GM23338 (cell line): ENCODE measurements at places on chromosomes 7 and 10. TPM values are rescaled to one million over a fixed set of nuclear protein-coding genes. Genes with fewer than 3 reads are reported as not detected.

DNA sequence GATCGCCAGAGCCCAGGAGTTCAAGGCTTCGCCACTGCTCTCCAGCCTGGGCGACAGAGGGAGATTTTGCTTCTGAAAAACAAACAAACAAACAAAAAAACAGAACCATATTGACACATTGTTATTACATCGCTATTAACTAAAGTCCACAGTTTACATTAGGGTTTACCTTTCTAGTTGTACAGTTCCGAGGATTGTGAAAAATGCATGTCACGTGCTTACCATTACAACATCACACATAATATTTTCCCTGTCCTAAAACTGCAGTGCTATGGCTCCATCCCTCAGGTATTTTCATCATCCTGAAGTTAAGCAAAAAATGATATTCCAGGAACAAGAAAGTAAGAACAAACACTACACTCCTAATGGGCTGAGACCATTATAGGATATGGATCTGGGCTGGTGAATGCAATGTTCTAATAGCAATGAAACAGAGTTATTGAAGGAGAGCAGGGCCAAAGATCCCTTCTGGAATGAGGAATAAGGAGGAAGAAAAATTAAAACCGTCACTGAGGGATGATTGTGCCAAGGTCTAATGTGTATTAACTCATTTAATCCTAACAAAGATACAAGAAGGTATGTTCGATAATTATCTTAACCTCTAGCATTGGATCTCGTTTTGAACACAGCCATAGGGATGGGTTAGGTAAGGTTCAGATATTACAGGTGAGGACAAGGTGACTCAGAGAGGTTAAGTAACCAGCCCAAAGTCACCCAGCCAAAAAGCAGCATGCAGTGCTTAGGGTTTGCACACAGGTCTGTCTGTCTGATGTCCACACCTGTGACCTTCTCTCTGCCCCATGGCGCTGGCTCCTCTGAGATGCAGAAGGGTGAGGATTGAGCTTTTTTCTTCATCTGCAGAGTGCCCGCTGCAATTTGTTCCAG is 14.0 kb upstream of the CUX1 start:
- DNase-seq = no peak
- no peak overlapping the region for H3K27ac ChIP-seq
- H3K4me1 ChIP-seq = peaks cover 15% of the 10 kb centered on the region
- H3K36me3 ChIP-seq = no peaks in the 10 kb centered on the region
- peaks cover 17% of the 10 kb centered on the region for H3K27me3 ChIP-seq

GRCh38 chr7:44324481-44325200 is 753 bp downstream of the CAMK2B start:
- no peaks in the 10 kb centered on the region for H3K4me1 ChIP-seq
- DNase-seq = peak; percentile 20
- peaks cover 57% of the 10 kb centered on the region for H3K27me3 ChIP-seq
- H3K27ac ChIP-seq = no peak overlapping the region

DNA sequence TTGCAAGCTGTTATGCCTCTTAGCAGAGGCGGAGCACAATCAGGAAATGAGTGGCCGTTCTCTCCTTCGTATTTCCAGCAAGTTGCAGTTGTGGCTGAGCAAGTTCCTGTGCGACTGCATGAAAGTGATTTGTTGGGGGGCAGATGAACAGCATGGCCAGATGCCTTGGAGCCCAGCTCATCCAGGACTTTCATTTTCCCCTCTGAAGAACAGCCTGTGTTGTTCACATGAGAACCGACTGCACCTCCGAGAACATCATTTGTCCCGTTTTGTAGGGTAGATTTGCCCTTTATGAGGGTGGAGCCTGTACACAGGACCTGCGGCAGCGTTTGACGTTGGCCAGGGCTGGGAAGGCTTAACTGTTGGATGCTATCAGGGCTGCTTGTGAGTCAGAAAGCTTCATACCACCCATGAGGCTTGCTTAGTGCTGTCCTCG is 4.4 kb downstream of the BAG3 start:
- H3K36me3 ChIP-seq = no peaks in the 10 kb centered on the region
- no peak overlapping the region for H3K4me3 ChIP-seq
- no peak overlapping the region for H3K27ac ChIP-seq

- H3K36me3 ChIP-seq = no peaks in the 10 kb centered on the region
- no peaks in the 10 kb centered on the region for H3K4me1 ChIP-seq
- H3K27me3 ChIP-seq = no peaks in the 10 kb centered on the region
Observed at GRCh38 chr7:104275900-104276299, 52.5 kb upstream of the LHFPL3 start.

GRCh38 chr10:26797340-26797739 is 63.4 kb downstream of the ABI1 start:
- no peak overlapping the region for H3K27ac ChIP-seq
- H3K4me1 ChIP-seq = peaks cover 3% of the 10 kb centered on the region; the same call in 1 of the 2 replicates
- H3K27me3 ChIP-seq = no peaks in the 10 kb centered on the region
- no peak for DNase-seq
- no peak overlapping the region for H3K4me3 ChIP-seq

- peaks cover 28% of the 10 kb centered on the region for H3K4me1 ChIP-seq
- DNase-seq = no peak
- no peaks in the 10 kb centered on the region for H3K36me3 ChIP-seq
Observed at GRCh38 chr10:95499482-95499989, 61.6 kb downstream of the SORBS1 start.

GRCh38 chr10:42754155-42755027 is 28.2 kb upstream of the BMS1 start:
- H3K4me3 ChIP-seq = peak overlapping the region; percentile 74
- peak; percentile 77 for DNase-seq
- H3K27me3 ChIP-seq = peaks cover 69% of the 10 kb centered on the region
- H3K36me3 ChIP-seq = no peaks in the 10 kb centered on the region
- H3K4me1 ChIP-seq = no peaks in the 10 kb centered on the region
- no peak overlapping the region for H3K27ac ChIP-seq

GRCh38 chr7:131111081-131111576 is 216.5 kb upstream of the MKLN1 start:
- no peak overlapping the region for H3K27ac ChIP-seq
- peaks cover 27% of the 10 kb centered on the region for H3K4me1 ChIP-seq
- DNase-seq = no peak

Gene DPY19L1
- total RNA-seq = 20.2 and 21.2 TPM in 2 replicates

Gene FOXP2
- 0.24 TPM in 1 of 2 replicates, not detected in the other for total RNA-seq

Gene GALNT17
- total RNA-seq = 51.2 and 65.6 TPM in 2 replicates

- no peak overlapping the region for H3K27ac ChIP-seq
- DNase-seq = no peak
- no peak overlapping the region for H3K4me3 ChIP-seq
- H3K36me3 ChIP-seq = no peaks in the 10 kb centered on the region
- no peaks in the 10 kb centered on the region for H3K27me3 ChIP-seq
Observed at GRCh38 chr7:10644849-10645248, 328.8 kb upstream of the PHF14 start.

GRCh38 chr10:32938554-32939061 is 19.4 kb downstream of the ITGB1 start:
- peaks cover 12% of the 10 kb centered on the region; the same call in 1 of the 2 replicates for H3K36me3 ChIP-seq
- DNase-seq = peak; percentile 40
- peaks cover 52% of the 10 kb centered on the region for H3K4me1 ChIP-seq
- no peaks in the 10 kb centered on the region for H3K27me3 ChIP-seq
- no peak overlapping the region for H3K4me3 ChIP-seq

DNA sequence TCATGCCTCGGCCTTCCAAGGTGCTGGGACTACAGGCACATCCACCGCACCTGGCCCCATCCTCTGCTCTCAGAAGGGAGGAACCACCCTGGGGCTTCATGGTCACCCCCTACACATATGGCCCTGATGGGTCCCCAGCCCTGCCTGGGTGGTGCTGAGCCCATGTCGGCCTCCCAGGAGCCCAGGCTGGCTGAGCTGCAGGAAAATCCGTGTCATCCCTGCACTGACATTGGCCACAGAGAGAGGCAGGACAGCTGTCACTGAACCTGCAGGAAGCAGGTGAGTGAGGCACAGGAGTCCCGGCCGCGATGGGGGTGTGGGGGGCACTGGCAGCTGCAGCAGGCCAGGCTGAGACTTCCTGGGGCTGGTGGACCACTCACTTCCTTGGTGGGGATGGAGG is 8.0 kb downstream of the GRIFIN start:
- H3K36me3 ChIP-seq = no peaks in the 10 kb centered on the region
- H3K27ac ChIP-seq = no peak overlapping the region
- H3K4me3 ChIP-seq = no peak overlapping the region
- DNase-seq = no peak
- peaks cover 5% of the 10 kb centered on the region; the same call in 1 of the 2 replicates for H3K4me1 ChIP-seq
- H3K27me3 ChIP-seq = no peaks in the 10 kb centered on the region

DNA sequence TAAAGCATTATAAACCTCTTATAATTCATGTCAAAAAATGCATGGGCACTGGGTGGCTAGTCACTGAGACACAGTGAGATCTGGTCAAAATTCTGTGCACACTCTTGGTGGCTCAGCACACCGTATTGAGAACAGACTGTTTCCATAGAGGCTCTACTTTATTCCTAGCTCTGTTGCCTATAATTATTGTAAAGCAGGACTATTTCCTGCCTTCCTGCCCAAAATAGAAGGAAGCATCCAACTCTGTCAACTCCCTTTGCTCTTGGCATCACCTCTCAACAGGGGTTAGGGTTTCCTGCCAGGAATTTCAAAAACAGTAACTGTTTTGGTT is 45.1 kb downstream of the PTN start:
- no peak for DNase-seq
- H3K4me1 ChIP-seq = no peaks in the 10 kb centered on the region
- H3K4me3 ChIP-seq = no peak overlapping the region
- no peaks in the 10 kb centered on the region for H3K27me3 ChIP-seq
- H3K27ac ChIP-seq = no peak overlapping the region

GRCh38 chr10:119273413-119273812 is 66.0 kb downstream of the GRK5 start:
- DNase-seq = no peak
- H3K36me3 ChIP-seq = no peaks in the 10 kb centered on the region
- H3K27me3 ChIP-seq = no peaks in the 10 kb centered on the region
- H3K4me1 ChIP-seq = peaks cover 4% of the 10 kb centered on the region; the same call in 1 of the 2 replicates
- no peak overlapping the region for H3K27ac ChIP-seq

GRCh38 chr7:50857804-50858489 is 75.3 kb upstream of the GRB10 start:
- DNase-seq = no peak
- no peak overlapping the region for H3K27ac ChIP-seq
- no peaks in the 10 kb centered on the region for H3K4me1 ChIP-seq
- no peak overlapping the region for H3K4me3 ChIP-seq
- H3K27me3 ChIP-seq = no peaks in the 10 kb centered on the region

Gene NRAP
- not detected in 2 replicates for total RNA-seq

Gene TRIM50
- 0.10 TPM in 1 of 2 replicates, not detected in the other for total RNA-seq

Gene PNLIPRP2
- total RNA-seq = not detected in 2 replicates

DNA sequence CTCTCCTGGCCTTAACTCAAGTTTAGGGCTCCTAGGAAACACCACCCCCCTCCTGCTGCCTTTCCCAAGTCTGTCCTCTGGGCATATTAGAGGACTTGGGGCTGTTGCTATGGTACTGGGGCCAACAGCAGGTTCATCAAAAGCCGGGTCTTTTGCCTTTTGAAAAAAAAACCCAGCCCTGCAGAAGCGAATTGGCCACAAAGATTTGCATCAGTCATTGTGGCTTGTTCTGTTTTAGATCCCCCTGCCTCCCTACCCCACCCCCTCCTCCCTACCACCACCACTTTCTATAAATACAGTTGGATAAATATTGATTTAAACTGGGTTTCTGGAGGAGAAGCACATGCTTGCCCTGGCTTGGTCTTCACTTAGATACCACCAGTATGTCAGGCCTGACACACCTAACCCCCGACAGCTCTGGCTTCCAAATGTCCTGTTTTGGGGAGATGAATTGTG is 7.0 kb downstream of the MXI1 start:
- no peak overlapping the region for H3K27ac ChIP-seq
- peaks cover 7% of the 10 kb centered on the region for H3K4me1 ChIP-seq
- no peak for DNase-seq
- H3K36me3 ChIP-seq = no peaks in the 10 kb centered on the region

DNA sequence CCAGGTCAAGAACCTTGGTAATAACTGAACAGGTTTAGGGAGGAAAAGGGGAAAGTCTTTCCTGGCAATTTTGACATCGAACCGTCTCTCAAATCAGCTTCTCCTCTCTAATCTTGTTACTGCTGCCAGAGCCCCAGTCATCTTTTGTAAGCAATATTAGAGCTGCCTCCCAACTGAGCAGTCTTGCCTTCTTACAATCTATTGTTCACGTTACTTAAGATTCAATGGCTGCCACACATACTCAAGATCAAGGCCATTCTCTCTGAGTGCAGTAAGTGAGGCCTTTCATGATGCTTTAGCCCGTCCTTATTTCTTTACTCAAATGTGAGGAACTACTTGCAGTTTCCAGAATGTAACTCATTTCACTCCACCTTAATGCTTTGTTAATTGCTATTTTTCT is 12.4 kb downstream of the NET1 start:
- DNase-seq = peak; percentile 28
- peaks cover 28% of the 10 kb centered on the region for H3K4me1 ChIP-seq
- peaks cover 9% of the 10 kb centered on the region; the same call in 1 of the 2 replicates for H3K36me3 ChIP-seq
- no peak overlapping the region for H3K4me3 ChIP-seq
- no peaks in the 10 kb centered on the region for H3K27me3 ChIP-seq

Gene HTR5A
- total RNA-seq = not detected in 2 replicates

DNA sequence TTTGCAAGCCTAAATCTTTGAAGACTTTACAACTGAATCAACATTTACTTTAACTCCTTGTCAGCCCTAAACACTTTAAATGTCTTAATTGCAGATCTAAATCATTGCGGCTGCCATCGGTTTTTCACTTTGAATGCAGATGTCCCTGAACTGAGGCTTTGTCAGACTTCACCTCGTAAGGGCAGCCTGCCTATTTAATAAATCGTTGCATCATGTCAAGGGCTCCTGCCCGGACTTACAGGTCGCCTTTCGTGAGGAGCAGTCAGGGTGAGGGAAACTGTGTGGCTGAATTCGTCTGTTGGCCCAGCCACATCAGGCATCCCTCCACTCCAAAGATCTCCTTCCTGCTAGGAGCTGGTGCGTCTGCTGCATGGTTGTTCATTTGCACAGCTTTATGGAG is 368.2 kb upstream of the NPVF start:
- H3K36me3 ChIP-seq = no peaks in the 10 kb centered on the region
- peaks cover 5% of the 10 kb centered on the region; the same call in 1 of the 2 replicates for H3K4me1 ChIP-seq

DNA sequence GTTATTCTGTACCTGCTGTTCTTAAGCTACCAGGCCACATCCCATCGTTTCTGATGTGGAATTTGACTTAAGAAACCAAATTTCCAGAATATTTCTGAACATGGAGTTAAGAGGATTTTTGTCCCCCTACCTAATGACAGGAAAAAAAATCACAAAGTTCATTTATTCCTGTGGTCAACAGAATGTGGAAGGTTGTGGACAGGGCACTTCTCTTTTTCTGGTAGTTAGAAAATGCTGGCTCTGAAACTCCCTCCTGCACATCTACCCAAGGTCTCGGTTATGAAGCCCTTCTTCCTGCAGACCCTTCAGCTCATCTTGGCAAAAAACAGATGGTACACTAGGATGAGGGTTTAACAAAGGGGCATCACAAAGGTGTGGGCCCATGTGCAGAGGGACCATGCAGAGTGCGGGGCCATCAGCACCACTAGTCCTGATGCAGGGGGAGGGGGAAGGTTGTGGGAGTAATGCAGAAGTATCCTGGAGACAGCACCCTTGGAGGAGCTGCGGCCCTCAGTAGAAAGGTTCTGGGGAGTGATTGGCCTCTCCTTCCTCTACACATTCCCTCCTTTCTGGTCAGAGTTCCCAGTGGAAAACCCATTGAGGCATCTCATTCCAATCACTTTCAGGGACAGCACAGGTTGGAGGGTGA is 9.8 kb downstream of the ALOX5 start:
- no peaks in the 10 kb centered on the region for H3K4me1 ChIP-seq
- no peak overlapping the region for H3K27ac ChIP-seq
- H3K27me3 ChIP-seq = no peaks in the 10 kb centered on the region
- no peak for DNase-seq

GRCh38 chr10:69382382-69383117 is 34.2 kb downstream of the TACR2 start:
- 0 out of 2 replicates have a peak overlapping the region, but pooled peaks have one; percentile 50 for H3K27ac ChIP-seq
- H3K4me3 ChIP-seq = no peak overlapping the region
- DNase-seq = no peak
- H3K4me1 ChIP-seq = no peaks in the 10 kb centered on the region; the same call in 1 of the 2 replicates
- peaks cover 89% of the 10 kb centered on the region for H3K36me3 ChIP-seq
